Vagina (tissue), 2 donors: ENCODE measurements at places on chromosomes 2 and 18.

- DNase-seq, result no peak
These were observed 88.6 kb downstream of the SMAD7 start for GRCh38 chr18:48862132-48862531.

DNA sequence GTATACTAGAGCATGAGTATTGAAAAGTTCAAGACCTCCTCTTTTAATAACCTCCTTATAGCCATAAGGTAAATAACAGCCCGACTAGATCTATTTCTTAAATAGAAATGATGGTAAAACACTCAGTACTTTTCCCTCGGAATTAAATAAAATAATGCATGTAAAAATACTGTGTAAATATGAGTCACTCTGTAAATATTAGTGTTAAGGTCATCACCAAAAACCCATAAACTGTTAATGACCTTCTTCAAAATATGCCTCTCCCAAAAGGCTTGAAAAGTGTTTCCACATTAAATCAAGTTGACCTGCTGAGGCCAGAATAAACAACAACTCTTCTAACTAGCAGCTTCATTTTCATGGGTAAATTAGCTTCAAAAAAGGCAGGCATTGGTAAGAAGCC is 25.3 kb upstream of the BZW1 start:
- no peak for DNase-seq

DNA sequence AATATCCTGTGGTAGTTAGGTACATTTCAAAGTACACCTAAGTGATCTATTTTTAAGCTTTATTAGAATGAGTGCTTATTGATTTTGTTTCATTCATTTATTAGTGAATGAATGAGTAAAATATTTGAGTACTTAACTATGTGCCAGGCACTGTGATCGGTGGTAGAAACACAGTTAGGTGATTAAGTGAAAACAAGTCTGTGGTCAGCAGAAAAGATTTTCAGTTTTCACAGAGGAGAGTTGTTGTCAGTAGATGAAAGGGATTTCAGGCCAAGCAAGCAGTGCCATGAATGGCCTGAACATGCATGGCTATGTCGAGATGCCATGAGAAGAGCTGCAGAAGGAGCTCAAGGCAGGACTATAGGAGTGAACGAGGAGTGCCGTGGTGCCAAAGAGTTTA is 85.9 kb downstream of the SPTBN1 start:
- DNase-seq, result no peak

GRCh38 chr18:49456794-49457193 is 3.7 kb downstream of the DYM start:
- no peak for DNase-seq

DNA sequence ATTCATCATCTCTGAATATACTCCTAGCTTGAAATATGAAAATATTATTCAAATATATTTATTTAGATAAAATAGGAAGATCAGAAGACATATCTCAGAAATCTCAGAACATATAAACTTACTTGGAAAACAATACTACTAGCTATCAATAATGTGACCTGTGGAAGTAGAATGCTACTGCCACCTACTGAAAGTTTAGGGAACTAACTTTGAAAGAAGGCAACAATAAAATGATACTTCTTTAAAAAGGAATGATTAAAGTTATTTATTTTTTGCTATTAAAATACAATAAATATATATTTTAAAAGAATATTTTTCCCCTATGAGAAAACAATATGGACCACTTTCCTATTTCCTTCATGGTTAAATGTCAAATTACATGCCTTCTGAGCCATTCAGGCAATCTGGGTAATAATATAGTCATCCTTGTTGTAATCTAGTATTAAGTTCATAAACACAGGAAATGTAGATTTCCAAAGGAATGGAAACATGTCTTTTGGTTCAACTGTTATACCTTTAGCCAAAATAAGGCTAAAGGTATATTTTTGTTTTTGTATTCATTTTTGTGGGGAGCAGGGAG is 26.0 kb downstream of the ACADL start:
- DNase-seq, result no peak

- peak; percentile 77 for DNase-seq
These were observed 136.4 kb upstream of the COPS8 start for GRCh38 chr2:236949089-236949905.

DNA sequence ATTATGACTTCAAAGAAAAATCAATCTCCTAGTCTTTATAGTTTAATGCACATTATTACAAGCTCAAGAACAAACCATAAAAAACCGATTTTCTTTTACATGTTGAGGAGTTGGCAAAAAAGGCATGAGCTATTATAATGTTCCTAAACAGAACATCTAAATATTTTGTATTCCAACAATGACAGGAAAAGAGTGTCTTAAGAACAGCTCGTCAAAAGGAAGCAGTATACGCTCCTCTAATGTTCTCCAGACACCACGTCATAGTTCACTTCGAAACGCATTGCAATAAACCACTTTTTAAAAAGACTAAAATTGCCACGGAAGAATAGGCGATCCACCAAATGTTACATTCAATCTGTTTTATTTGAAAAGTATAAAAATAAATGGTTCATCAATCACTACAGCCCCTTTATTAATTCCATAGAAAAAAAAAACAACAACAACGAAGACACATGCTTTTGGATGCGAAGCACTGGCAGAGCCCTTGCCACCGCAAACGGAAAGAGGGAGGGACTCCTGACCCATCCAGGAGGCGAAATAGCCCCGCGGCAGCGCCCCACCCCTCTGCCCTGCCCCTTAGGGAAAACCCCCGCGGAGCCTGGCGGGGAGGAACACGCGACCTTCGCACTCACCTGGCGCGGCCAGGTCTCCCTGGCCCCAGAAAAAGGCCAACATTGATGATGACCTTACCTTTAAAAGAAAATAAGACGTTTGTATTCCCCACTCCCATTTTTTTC is 45.8 kb downstream of the MBP start:
- no peak for DNase-seq

- DNase-seq, result no peak
These were observed 30.0 kb downstream of the IL1R2 start for GRCh38 chr2:102021779-102022178.
